M059J (cell line): ENCODE measurements at places on chromosomes 13 and 19. TPM values are rescaled to one million over a fixed set of nuclear protein-coding genes. Genes with fewer than 3 reads are reported as not detected.

Gene HCST
- not detected in 2 replicates for total RNA-seq

Gene ACER1
- not detected in 2 replicates for total RNA-seq

DNA sequence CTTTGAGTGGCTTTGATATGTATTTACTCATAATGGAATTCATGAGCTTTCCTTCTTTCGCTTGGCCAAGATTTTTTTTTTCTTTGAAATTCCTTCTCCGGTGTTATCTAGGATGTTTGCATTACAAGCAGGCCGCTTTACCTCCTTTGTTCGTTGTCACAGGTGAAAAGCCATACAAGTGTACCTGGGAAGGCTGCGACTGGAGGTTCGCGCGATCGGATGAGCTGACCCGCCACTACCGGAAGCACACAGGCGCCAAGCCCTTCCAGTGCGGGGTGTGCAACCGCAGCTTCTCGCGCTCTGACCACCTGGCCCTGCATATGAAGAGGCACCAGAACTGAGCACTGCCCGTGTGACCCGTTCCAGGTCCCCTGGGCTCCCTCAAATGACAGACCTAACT, 16.7 kb downstream of the KLF5 start:
- no peak for DNase-seq

DNA sequence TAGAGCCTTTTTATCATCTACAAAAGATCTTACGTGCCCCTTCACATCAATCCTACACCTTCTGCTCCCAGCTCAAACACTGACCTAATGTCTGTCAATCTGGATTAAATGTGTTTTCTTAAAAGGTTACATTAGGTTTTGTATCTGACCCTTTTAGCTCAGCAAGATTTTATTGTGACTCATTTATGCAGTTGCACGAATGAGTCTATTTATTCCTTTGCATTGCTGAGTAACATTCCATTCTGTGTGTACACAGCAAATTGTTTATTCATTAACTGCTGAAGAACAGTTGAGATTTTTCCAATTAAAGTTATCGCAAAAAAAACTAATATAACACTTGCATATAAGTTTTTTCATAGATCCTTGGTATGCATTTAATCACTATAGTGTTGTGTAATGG, 253.9 kb upstream of the GPC6 start:
- DNase-seq: no peak

DNA sequence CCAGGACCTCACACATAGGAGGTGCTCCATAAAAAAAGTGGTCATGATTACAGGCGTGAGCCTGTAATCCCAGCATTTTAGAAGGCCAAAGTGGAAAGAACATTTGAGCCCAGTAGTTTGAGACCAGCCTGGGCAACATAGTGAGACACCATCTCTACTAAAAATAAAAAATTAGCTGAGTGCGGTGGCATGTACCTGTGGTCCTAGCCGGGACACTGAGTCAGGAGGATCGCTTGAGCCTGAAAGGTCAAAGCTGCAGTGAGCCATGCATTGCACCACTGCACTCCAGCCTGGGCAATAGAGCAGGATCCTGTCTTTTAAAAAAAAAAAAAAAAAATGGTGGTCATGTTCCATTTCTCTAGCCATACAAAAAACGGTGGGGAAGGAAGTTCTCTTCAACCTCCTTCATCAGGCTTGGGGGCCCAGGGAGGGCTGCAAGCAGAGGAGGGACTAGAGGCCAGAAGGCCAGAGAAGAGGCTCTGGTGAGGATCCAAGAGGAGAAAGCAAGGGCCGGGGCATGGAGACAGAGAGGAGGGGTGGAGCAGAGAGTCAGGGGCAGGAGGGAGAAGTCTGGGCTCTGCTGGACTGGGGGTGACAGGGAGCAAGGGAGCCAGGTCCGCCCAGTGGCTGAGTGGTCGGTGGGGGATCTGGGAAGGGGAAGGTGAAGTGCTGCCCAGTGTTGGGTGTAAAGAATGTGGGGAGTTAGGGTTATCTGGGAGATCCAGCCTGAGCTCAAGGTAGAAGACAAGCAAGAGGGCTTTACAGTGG, 8.9 kb downstream of the KASH5 start:
- DNase-seq: no peak

- no peak for DNase-seq
These were observed 16.3 kb downstream of the DPP9 start for GRCh38 chr19:4707322-4707721.

Gene OVOL3
- 0.39 TPM in 1 of 2 replicates, not detected in the other for total RNA-seq

DNA sequence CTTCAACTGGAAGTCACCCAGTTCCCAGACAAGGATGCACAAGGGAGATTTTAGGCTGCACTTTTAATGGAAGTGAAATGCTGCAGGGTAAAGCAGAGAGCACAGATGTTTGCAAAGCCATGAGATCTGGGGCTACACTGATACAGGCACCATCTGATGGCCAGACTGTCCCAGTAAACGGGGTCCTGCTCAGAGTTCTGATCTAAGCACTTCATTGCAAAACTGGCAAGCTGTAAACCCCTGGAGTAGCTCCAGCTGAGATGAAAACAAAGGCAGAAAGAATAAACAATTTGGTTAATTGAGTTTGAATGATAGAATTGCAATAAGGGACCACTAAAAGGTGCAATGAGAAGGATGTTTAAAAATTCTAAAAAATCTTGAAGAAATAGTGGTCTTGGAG, 197.1 kb downstream of the OXGR1 start:
- no peak for DNase-seq

DNA sequence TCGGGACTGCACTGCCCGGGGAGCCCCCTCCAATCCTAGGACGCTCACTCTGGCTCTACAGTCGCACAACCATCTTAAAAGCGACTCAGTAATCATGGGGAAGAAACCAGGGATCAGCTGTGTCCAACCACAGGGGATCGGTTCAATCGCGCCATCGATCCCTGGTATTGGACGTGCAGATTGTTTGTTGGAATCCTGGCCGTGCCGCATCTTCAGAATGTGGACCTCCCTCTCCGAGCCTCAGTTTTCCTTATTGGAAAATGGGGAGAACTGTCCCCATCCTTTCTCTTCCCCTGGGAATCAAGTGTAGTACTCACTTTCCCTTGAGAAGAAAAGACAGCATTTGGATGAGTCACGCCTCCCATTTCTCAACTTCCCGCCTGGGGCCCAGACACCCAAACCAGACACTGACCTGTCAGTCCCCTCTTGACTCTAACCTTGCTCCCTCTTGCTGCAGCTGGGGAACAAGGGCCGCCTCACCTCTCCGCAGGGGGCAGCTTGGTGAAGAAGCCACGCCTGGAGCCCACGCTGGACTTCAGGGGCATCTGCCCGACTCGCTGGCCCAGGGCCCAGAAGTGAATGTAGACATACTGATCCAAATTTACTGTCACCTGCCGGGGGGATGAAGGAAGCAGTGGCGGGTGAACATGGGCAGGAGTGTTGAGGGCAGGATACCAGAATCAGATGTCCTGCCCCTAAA, 17.6 kb downstream of the EMP3 start:
- peak; percentile 45 for DNase-seq

GRCh38 chr19:33919291-33919690, 122.6 kb downstream of the KCTD15 start:
- DNase-seq: no peak

Gene MBD3L2
- total RNA-seq: not detected in 2 replicates

DNA sequence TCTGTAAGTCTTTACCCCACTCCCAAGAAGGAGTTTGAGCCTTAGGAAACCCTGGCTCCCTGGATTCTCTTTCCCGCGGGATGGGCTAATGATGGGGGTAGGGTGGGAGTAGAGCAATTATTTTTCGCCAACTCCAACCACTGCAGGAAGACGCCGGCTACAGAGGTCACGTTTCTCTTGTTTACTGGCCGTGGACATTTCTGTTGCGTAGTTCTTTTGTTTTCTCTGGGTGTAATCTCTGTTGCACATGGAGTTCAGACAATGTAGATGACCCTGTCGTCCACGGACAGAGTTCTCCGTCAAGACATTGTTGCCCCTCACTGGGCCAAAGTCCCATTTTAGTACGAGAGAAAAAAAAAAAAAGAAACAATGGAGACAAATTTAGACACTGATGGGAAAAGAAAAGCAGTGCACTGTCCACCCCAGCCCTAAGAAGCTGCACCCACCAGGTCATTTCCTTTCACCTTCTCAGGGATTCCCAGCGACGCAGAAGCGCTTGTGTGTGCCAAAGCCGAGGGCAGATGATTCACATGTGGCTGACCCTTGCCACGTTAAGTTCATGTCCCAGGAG, 133.9 kb upstream of the ARGLU1 start:
- DNase-seq: no peak

Gene GSX1
- total RNA-seq: not detected in 2 replicates

DNA sequence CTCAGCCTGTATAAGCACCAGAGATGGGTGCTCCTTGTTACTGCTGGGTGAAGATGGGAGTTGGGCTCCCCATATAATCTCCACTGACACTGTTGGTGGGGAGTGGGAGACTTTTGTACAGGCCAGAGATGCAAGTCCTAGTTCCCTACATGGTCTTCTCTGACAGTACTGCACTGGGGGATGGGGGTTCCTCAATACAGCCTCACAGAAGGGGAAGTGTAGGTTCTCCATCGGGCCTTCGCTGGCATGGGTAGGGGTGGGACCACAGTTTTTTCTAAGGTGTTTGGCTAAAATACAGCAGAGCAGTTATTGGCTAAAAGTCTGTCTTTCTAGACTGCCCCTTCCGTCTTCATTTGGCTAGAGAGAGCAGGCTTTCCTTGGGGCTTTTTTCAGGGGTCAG, 167.2 kb upstream of the SERP2 start:
- DNase-seq: no peak

- peak; percentile 88 for DNase-seq
These were observed 2.9 kb downstream of the SUPT5H start for GRCh38 chr19:39448271-39448670.

GRCh38 chr13:44108331-44108858, 228.7 kb downstream of the LACC1 start:
- DNase-seq: peak; percentile 42

GRCh38 chr13:46822551-46822950, 25.6 kb upstream of the ESD start:
- no peak for DNase-seq

Gene MUC16
- not detected in 2 replicates for total RNA-seq
